Astrocyte (in vitro differentiated cells and primary cell): ENCODE measurements at places on chromosomes 7 and 10.
A peak's percentile ranks its signal among the peaks of the same experiment; 100 is the strongest.

DNA sequence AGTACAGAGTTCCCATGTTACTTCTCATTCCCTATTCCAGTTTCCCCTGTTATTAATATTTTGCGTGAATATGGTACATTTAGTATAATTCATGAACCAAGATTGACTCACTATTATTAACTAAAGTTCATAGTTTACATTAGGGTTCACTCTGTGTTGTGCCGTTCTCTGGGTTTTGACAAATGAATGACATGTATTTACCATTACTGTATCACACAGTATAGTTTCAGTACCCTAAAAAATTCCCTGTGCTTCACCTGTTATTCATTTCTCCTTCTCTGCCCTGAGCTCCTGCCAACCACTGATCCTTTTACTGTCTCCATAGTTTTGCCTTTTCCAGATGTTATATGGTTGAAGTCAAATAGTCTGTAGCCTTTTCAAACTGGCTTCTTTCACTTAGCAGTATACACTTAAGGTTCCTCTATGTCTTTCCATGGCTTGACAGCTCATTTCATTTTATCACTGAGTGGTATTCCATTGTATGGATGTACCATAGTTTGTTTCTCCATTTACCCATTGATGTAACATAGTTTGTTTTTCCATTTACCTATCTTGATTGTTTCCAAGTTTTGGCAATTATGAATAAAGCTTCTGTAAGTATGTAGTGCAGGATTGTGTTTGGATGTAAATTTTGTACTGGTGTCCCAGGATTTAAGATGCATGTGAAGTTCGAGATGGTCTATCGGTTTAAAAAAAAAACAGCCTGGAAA is 58.8 kb downstream of the CDK14 start:
- no peak for DNase-seq
- H3K36me3 ChIP-seq: no peaks in the 10 kb centered on the region
- peak overlapping the region; percentile 55 for H3K27ac ChIP-seq
- H3K4me3 ChIP-seq: no peak overlapping the region
- peaks cover 11% of the 10 kb centered on the region for H3K4me1 ChIP-seq

DNA sequence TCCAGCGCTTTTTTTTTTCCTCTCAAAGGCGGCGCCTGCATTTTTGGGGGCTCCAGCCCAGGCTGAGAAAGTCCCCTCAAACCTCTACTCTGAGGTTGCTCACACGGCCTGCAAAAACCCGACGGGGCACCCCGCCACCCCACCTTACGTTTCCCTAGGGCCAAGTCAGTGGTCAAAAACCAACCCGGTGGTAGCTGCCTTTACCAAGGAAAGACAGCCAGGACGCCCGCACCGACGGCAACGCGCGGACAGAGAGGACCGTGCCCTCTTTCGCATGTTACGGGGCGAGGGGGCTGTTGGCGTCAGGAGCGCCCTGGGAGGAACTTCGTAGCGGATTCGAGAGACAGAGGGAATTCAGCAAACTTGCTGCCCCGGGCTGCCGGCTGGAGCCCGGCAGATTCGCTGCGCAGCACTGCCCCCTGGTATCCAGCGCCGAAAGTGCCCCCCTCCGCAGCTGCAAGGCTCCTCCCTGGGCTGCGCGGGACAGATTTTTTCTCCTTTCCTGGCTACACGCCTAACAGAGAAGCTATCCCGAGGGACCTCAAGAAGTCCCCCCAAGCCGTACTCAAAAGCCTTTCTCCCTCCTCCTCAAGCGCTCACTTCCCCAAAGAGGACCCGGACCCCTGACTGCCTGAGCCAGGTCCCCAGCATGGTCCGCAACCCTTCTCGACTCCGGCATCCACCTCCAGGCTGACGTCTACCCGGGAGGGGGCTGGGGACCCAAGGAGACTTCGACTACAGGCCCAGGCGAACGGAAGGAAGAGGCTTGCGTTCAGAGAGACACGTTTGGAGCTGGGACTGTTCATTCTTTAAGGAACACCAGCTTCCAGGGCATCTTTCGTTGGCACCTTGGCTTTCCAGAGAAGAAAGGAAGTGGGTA is 27.7 kb upstream of the VAX1 start:
- no peak overlapping the region for H3K4me3 ChIP-seq
- no peaks in the 10 kb centered on the region for H3K36me3 ChIP-seq
- DNase-seq: peak; percentile 18

DNA sequence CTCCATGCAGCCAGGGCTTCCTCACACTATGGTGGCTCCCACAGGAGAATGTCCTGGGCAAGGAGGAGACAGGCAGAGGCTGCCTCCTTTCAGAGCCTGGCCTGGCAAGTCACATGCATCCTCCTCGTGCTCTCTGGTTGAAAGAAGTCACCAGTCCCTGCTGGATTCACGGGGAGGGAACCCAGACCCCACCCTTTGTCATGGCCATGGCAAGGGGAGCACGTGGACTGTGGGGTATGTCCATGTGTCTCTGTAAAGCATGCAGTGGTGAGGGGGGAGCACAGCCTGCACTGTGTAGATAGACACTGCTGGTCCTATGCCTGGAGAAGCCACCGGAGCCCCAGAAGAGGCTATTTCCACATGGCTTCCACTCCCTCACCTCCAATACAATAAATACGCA is 225.0 kb downstream of the TCERG1L start:
- H3K27ac ChIP-seq: no peak overlapping the region
- no peaks in the 10 kb centered on the region for H3K27me3 ChIP-seq
- DNase-seq: no peak
- H3K4me3 ChIP-seq: no peak overlapping the region

- no peak overlapping the region for H3K4me3 ChIP-seq
- H3K27ac ChIP-seq: no peak overlapping the region
- H3K36me3 ChIP-seq: peaks cover 11% of the 10 kb centered on the region
- no peak for DNase-seq
Observed at GRCh38 chr10:79258894-79259293, 88.4 kb upstream of the PPIF start.

DNA sequence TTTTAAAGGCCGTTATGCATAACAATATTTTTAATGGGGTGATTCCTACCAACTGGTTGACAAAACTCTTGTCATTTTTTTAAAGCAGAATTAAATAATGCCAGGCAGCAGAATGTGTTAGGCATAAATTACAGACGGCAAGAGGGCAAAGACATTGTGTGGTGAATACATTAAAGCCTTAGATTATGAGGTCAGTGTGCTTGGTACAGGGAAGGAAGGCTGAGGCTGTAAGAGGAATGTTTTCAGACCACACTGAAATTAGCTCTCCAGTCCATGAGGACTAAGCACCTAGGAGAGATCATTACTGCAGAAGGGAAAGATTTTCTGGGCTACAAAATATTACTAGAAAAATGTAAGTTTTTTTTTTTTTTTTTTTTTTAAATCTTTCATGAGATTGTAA is 312.8 kb upstream of the PRKCQ start:
- no peak overlapping the region for H3K27ac ChIP-seq
- H3K4me3 ChIP-seq: no peak overlapping the region
- H3K27me3 ChIP-seq: no peaks in the 10 kb centered on the region
- H3K4me1 ChIP-seq: no peaks in the 10 kb centered on the region

DNA sequence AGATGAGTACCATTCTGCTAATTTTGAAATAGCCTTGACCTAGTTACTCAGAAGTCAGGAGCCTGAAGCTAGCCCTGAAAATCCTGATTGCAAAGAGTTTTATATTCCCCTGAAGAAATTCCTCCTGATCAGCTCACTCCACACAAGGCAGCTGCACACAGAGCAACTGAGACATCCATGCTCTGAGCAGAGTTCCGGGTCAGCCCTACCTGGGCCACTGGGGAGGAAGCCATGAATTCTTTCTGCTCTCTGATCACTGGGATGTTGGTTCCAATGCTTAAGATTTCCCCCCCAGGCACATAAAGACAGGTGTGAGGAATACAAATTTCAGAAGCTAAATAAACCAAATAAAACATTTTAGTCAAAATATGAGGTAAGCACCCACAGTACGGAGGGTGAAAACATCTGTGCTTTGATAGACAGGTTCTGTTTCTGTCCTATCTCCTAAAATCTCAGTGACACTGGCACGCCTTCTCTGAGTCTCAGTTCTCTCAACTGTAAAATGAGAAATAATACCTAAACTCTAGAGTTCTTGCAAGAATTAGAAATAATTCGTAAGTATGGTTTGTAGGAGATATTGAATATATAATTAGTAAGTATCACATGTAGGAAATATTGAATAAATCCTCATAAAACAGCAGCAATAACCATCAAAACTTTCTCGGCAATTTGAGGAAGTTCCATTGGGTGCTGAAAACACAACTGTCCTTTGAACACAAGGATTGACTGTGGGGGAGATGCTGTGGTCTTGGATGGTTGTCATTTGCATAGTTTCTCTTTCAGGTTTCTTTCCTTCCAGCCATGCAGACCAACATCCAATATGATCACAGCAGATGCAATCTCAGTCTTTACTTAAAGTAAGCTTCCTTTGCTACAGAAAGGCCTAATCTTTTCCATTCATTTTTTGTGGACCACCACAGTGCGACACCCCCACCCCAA is 133.0 kb upstream of the TNS3 start:
- no peak for DNase-seq
- no peaks in the 10 kb centered on the region for H3K36me3 ChIP-seq
- H3K4me1 ChIP-seq: no peaks in the 10 kb centered on the region
- H3K27ac ChIP-seq: no peak overlapping the region
- no peak overlapping the region for H3K4me3 ChIP-seq
- H3K27me3 ChIP-seq: no peaks in the 10 kb centered on the region

DNA sequence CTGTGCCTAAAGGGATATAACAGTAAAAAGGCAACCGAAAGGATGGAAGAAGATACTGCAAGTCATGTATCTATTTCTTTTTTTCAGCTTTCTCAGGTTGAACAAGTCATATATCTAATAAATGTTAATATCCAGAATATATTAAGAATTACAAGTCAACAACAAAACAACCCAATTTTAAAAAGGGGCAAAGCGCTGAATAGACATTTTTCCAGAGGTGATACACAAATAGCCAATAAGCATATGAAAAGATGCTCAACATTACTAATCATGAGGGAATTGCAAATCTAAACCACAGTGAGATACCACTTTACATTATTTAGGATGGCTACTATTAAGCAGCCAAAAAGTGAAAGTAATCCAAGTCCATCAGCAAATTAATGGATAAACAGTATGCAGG is 23.0 kb downstream of the DBF4 start:
- H3K4me3 ChIP-seq: no peak overlapping the region
- H3K27ac ChIP-seq: no peak overlapping the region
- no peaks in the 10 kb centered on the region for H3K4me1 ChIP-seq
- H3K27me3 ChIP-seq: no peaks in the 10 kb centered on the region
- DNase-seq: no peak

DNA sequence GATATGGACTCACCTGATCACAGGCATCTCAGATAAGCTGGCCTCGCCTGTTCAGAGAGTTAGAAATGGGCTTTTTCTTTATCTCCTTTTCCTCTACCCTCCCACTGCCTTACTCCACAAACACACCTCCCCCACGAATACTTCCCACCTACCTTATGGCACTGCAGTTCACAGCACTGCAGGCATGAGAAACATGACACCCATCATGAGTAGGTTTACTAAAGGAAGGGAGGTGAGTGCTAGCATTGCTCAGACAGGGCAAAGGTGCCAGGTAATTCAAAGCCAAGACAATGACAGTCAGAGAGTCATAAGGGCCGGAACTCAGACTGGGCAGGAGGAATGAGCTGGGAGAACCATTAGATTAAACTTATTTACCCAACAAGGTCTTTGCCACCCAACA is 220.6 kb downstream of the FAM107B start:
- DNase-seq: no peak
- H3K4me3 ChIP-seq: no peak overlapping the region
- no peak overlapping the region for H3K27ac ChIP-seq
- H3K36me3 ChIP-seq: no peaks in the 10 kb centered on the region

DNA sequence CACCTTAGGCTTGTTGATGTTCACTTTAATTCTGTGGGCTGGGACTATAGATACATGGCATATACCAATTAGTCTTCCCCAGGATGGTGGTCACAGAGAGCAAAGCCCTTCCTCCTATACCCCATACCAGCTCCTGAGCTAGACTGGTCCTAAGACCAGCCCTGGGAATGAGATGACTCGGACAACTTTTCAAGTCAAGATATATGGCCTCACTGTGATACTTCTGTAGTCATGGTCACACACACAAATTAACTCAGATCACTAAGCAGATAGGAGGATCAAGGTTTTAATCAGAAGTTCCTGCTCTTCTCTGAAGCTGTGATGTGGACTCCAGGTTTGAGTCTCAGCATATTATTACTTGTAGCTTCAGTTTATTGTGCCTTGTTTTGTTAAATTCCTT is 53.1 kb downstream of the SLK start:
- peaks cover 36% of the 10 kb centered on the region for H3K36me3 ChIP-seq
- H3K27ac ChIP-seq: no peak overlapping the region
- no peak for DNase-seq
- H3K27me3 ChIP-seq: no peaks in the 10 kb centered on the region
- no peak overlapping the region for H3K4me3 ChIP-seq
- H3K4me1 ChIP-seq: no peaks in the 10 kb centered on the region

DNA sequence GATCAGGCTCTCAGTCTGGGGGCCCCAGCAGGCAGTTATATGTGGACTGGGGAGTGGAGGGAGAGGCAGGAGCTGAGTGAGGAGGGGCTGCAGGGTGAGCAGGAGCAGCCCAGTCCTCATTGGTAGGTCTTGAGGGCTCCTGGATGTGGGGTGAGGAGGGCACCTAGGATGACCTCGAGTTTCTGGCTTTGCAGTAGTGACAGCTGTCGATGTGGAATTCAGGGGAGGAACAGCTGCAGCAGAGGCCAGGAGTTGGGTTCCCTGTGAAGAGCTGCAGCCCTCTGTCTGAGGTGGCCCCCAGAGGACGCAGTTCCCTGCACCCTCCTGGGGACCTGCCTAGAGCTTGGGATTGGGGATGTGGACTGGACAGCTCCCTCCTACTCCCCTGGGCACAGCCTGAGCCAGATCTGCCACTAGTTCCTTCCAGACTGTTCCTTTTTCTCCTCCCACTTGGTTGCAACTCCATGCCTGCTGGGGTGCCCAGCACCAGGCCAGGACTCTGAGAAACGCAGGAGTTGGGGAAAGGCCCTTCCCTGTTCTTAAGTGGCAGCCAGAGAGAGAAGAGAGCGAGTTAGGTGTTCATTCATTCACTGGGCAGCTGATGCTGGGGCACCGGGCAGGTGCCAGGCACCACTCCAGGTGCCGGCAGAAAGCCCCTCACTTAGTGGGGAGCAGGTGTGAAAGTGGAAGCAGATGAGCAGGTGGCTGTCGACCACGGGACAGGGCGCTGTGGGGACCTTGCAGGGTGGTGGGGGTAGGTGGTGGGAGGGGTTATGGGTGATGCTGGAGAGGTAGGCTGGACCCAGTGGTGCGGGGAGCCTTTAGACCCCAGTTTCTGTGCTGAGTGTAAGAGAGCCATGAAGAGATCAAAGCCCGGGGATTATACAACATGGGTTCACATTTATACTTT is 57.9 kb downstream of the PRF1 start:
- H3K4me3 ChIP-seq: no peak overlapping the region
- peaks cover 4% of the 10 kb centered on the region for H3K4me1 ChIP-seq
- no peaks in the 10 kb centered on the region for H3K27me3 ChIP-seq
- no peak for DNase-seq

DNA sequence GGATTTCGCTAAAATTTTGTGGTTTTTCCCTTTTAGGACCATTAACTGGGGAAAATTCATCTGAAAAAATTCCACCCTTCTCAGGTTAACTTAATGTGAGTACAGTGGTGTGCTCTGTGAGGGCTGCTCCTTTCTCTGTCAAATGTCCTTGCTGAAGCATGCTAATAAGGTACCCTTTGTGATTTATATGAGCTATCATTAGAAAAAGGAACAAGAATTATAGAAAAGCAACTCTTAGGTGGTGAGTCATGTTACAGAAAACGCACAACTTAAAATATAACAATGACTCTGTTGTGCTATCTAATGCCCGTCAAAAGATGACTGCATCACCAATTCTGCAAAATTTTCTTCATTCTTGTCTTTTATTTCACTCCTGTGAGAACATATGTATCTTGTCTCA is 162.0 kb upstream of the MAGI2 start:
- H3K27ac ChIP-seq: no peak overlapping the region
- no peaks in the 10 kb centered on the region for H3K36me3 ChIP-seq
- H3K4me3 ChIP-seq: no peak overlapping the region

- H3K4me3 ChIP-seq: no peak overlapping the region
- no peaks in the 10 kb centered on the region for H3K4me1 ChIP-seq
Observed at GRCh38 chr7:52107355-52107754, 790.7 kb upstream of the COBL start.
